ENCODE measurements at places on chromosomes 7 and 10.

DNA sequence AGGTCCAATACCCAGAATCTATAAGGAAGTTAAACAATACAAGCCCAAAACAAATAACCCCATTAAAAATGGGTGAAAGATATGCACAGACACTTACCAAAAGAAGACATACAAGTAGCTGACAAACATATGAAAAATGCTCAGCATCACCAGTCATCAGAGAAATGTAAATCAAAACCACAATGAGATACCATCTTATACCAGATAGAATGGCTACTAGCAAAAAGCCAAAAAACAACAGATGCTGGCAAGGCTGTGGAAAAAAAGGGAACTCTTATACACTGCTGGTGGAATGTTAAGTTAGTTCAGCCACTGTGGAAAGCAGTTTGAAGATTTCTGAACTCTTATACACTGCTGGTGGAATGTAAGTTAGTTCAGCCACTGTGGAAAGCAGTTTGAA lies 331.1 kb downstream of the KIF20B start:
- DNase-seq: no peak

- no peak for DNase-seq
Observed at GRCh38 chr7:55521917-55522902, 50.1 kb downstream of the VOPP1 start.

DNA sequence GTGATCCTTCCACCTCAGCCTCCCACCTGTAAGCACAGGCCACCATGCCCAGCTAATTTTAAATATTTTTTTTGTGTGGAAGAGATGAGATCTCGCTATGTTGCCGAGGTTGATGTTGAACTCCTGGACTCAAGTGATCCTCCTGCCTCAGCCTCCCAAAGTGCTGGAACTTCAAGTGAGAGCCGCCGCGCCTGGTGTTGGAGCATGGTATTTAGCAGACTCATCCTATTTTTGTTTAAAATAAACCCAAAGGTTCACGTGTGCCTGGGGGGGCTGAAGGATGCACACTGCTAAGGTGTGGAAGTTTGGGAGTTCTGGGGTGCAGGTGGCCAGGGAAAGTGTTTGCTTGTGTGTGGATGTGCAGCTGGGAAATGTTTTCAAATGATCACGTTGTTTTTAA lies 18.1 kb downstream of the PDGFA start:
- DNase-seq: no peak

DNA sequence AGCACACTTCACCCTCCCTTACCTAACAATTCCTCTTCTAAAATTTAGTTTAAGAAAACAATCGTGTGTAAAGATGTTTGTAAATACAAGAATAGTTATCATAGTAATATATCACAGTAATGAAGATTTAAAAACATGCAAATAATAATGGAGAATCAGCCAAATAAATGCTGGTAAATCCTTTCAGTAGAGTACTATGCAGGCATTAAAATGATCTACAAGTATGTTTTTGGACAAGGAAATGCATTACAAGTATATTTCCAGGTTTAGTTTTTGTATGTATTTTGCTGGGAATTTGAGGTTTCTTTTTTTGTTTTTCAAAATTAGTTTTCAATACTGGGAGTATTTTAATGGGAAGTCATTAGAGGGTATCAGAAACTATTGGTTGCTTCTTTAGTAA lies 22.7 kb downstream of the TPST1 start:
- DNase-seq: no peak

- no peak for DNase-seq
Observed at GRCh38 chr7:66905689-66906088, 15.3 kb upstream of the TMEM248 start.

Data from HL-60 (cell line).